ENCODE measurements at places on chromosomes 1 and 21. TPM values are rescaled to one million over a fixed set of nuclear protein-coding genes. Genes with fewer than 3 reads are reported as not detected.

GRCh38 chr1:23593042-23593521 is 33.8 kb upstream of the ID3 start:
- no peak for DNase-seq
- H3K36me3 ChIP-seq = no peaks in the 10 kb centered on the region
- H3K27ac ChIP-seq = no peak overlapping the region
- peaks cover 2% of the 10 kb centered on the region for H3K27me3 ChIP-seq
- peaks cover 44% of the 10 kb centered on the region for H3K4me1 ChIP-seq

DNA sequence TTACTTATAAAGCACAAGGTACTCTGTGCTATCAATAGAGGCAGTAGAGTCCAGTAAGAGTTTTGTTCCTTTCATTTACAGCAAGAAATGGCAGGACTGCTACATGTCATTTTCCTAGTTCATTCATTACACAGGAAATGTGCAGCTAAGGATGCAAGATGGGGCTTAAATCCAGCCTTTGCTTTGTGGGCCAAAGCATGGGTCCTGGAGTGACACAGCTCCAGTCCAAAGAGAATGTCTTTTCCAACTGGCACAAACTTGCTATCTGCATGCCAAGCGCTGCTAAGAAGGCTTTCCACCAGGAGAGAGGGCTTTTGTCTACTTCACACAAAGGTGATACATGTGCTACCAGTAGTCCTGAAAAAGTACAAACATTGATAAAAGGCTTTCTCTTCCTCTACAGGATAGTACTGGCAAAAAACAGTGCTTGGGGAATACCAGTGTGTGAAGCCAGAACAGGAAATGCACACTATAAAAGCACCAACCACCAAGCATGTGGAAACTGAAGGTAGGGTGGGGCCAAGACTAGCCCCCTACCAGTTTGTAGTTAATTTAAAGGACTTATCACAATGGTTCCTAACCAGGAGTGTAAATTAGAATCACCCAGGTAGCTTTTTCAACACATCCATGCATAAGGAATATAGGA is 68.7 kb downstream of the ARID4B start:
- H3K27me3 ChIP-seq = no peaks in the 10 kb centered on the region
- H3K36me3 ChIP-seq = peaks cover 18% of the 10 kb centered on the region
- no peak for DNase-seq
- H3K27ac ChIP-seq = peak overlapping the region; percentile 26
- H3K4me1 ChIP-seq = peaks cover 29% of the 10 kb centered on the region
- no peak overlapping the region for H3K4me3 ChIP-seq

DNA sequence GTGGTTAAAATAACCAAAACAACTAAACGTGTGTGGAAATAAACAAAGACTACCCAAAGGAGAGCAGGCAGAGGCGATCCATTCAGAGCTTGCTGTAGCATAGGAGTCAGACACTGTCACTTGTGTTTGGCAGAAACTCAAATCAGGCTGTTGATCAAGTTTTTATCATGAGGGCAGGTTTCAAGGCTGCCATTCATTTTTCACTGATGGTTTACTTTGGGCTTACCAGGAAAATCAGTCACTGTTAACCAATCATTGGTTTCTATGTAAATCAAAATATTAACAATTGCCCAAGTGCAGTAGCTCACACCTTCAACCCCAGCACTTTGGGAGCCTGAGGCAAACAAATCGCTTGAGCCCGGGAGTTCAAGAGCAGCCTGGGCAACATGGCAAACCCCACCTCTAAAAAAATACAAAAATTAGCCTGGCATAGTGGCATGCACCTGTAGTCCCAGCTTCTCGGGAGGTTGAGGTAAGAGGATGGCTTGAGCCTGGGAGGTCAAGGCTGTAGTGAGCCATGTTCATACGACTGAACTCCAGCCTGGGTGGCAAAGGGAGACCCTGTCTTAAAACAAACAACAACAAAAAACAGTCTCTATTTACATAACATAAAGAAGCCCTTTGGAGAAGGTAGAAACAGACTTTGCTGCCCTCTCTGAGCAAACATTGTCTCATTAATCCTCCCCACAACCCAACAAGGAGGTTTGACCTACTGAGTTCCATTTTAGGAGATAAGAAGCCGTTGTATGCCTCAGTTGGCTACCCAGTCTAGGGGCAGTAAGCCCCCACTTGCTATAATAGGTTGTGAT is 21.1 kb upstream of the ETS2 start:
- H3K4me3 ChIP-seq = no peak overlapping the region
- DNase-seq = no peak
- peaks cover 12% of the 10 kb centered on the region for H3K36me3 ChIP-seq

- H3K4me1 ChIP-seq = peaks cover 3% of the 10 kb centered on the region
- no peak for DNase-seq
- no peak overlapping the region for H3K4me3 ChIP-seq
- no peaks in the 10 kb centered on the region for H3K36me3 ChIP-seq
- H3K27me3 ChIP-seq = peaks cover 22% of the 10 kb centered on the region
Observed at GRCh38 chr1:154714638-154715037, 106.7 kb upstream of the ADAR start.

DNA sequence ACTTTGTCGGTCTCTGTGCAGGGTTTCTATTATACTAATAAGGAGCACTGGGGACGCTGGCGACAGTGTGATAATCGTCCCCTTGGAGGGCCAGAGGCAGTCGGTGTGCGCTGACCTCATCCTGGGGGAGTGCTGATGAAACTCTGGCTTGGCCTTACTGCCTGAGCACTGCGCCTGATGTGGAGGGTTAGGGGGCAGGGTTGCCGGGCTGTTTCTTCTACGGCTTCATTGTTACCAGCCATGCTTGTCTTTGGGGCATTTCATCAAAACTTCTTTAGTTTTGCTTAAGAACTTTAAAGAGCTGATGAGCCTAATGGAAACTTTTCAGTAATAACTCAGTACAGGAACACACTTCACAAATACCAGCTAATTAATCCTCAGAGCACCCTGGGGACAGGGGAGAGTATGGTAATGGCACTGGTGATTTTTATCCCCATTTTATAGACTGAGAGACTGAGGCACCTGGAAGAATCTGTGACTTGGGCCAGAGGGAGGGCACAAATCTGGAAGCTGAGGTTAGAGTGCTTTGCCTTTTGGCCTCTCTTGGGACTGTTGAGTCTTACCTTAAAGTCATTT is 81.8 kb downstream of the PEX14 start:
- H3K27me3 ChIP-seq = no peaks in the 10 kb centered on the region
- H3K4me3 ChIP-seq = no peak overlapping the region
- H3K27ac ChIP-seq = no peak overlapping the region
- DNase-seq = no peak
- H3K4me1 ChIP-seq = no peaks in the 10 kb centered on the region

GRCh38 chr1:228830185-228830953 is 95.1 kb downstream of the RHOU start:
- H3K27me3 ChIP-seq = peaks cover 21% of the 10 kb centered on the region
- H3K4me1 ChIP-seq = peaks cover 56% of the 10 kb centered on the region
- H3K36me3 ChIP-seq = peaks cover 1% of the 10 kb centered on the region
- no peak overlapping the region for H3K27ac ChIP-seq
- H3K4me3 ChIP-seq = no peak overlapping the region
- DNase-seq = no peak

GRCh38 chr1:152107984-152108881 is 7.0 kb downstream of the TCHH start:
- peaks cover 7% of the 10 kb centered on the region for H3K4me1 ChIP-seq
- peak overlapping the region; percentile 33 for H3K4me3 ChIP-seq
- H3K36me3 ChIP-seq = no peaks in the 10 kb centered on the region
- H3K27ac ChIP-seq = peak overlapping the region; percentile 48

DNA sequence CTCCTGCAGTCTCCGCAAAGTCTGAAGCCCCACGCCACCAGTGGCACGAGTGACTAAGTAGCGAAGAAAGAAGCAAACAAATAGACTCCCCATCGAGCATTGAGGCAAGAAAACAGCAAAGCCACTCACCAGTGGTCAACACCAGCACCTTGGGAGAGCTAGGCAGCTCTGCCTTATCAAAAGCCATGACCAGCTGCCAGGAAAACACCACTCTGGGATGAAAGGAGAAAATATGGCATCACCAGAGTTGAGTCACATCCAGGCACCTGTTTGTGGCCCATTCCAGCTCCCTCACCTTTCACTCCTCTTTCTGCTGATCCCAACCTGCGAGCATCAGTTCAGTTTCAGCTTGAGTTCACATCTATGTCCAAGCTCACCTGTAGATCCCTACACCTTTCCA is 17.2 kb downstream of the PDZK1 start:
- no peaks in the 10 kb centered on the region for H3K36me3 ChIP-seq
- peaks cover 34% of the 10 kb centered on the region for H3K4me1 ChIP-seq
- no peaks in the 10 kb centered on the region for H3K27me3 ChIP-seq
- no peak for DNase-seq

GRCh38 chr1:93658188-93658587 is 23.4 kb downstream of the BCAR3 start:
- peaks cover 9% of the 10 kb centered on the region for H3K27me3 ChIP-seq
- peaks cover 11% of the 10 kb centered on the region for H3K4me1 ChIP-seq
- no peak overlapping the region for H3K27ac ChIP-seq

DNA sequence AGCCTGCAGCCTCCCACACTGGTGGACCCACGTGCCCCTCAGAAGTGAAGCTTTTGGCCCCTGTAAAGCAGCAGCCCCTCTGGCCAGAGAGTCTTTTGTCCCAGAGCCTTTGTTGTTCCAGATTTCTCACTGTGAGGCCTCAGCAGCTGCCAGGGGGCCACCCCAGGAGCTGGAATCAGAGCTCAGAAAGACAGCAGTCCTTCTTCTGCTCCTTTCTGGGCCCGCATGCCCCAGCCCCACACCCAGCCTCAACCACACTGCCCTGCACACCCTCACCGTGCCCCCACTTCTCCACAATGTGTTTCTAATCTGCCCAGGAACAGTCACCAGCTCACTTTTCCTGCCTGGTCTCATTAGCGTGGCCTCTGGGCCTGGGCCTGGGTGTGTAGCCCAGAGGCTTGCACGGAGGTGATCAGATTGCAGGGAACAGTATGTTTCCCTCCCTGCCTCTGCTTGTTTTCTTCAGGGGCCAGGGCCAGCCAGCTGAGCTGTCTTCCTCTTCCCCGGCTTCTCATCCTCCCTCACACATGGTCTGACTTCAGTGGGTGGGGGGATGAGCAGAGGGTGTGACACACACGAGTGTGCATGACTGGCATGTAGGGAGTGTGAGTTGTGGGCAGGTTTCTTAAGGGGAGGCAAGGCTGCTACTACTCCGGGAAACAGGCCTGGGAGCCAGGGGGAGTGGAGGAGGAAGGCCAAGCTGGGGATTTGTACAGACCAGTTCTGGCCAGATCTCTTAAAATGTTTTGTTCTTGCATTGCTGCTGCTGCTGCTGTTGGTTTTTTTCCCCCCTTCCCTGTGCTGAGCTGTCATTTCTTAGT is 82.5 kb upstream of the ZNF648 start:
- no peaks in the 10 kb centered on the region for H3K36me3 ChIP-seq
- DNase-seq = no peak
- peaks cover 8% of the 10 kb centered on the region for H3K27me3 ChIP-seq
- peaks cover 32% of the 10 kb centered on the region for H3K4me1 ChIP-seq
- no peak overlapping the region for H3K4me3 ChIP-seq
- H3K27ac ChIP-seq = no peak overlapping the region

- H3K27me3 ChIP-seq = no peaks in the 10 kb centered on the region
- no peaks in the 10 kb centered on the region for H3K36me3 ChIP-seq
- DNase-seq = no peak
- H3K4me3 ChIP-seq = no peak overlapping the region
Observed at GRCh38 chr1:215397106-215397505, 170.0 kb upstream of the KCTD3 start.

DNA sequence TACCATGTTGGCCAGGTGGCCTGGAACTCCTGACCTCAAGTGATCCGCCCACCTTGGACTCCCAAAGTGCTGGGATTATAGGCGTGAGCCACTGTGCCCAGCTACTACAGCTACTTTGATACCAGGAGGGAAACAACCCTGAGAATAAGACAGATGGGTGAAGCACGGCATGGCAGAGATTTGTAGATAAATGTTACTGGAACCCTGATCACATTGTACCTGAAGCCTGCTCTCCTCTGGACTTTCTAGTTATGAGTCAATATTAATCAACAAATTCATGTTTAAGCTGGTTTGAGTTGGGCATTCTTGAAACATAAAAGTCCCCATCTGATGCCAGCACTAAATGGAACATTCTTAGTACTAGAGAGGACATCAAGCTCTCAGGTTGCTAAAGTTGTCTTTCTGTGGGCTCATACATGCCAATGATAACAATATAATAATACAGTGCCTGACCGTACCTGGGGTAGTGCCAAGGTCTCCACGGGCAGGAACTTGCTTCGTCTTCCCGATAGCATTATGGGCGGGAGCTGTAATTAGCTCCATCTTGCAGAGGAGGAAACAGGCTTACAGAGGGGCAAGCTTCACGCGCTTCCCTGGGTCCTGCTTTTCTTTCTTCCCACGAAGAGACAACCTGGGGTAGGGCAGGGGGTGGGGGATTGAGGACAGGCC is 30.7 kb upstream of the SLC19A1 start:
- no peak overlapping the region for H3K4me3 ChIP-seq
- no peaks in the 10 kb centered on the region for H3K36me3 ChIP-seq

GRCh38 chr1:205585835-205586785 is 45.7 kb downstream of the ELK4 start:
- peaks cover 6% of the 10 kb centered on the region for H3K4me1 ChIP-seq
- no peak overlapping the region for H3K4me3 ChIP-seq
- H3K36me3 ChIP-seq = no peaks in the 10 kb centered on the region
- H3K27me3 ChIP-seq = peaks cover 3% of the 10 kb centered on the region
- H3K27ac ChIP-seq = no peak overlapping the region

GRCh38 chr21:36388835-36389234 is 3.6 kb downstream of the CHAF1B start:
- no peak overlapping the region for H3K4me3 ChIP-seq
- no peaks in the 10 kb centered on the region for H3K27me3 ChIP-seq
- DNase-seq = no peak
- peaks cover 27% of the 10 kb centered on the region for H3K4me1 ChIP-seq
- H3K36me3 ChIP-seq = peaks cover 49% of the 10 kb centered on the region

- no peak overlapping the region for H3K4me3 ChIP-seq
- H3K36me3 ChIP-seq = no peaks in the 10 kb centered on the region
- no peak for DNase-seq
- H3K4me1 ChIP-seq = no peaks in the 10 kb centered on the region
- H3K27me3 ChIP-seq = no peaks in the 10 kb centered on the region
Observed at GRCh38 chr1:119380983-119381662, 12.5 kb downstream of the HAO2 start.

DNA sequence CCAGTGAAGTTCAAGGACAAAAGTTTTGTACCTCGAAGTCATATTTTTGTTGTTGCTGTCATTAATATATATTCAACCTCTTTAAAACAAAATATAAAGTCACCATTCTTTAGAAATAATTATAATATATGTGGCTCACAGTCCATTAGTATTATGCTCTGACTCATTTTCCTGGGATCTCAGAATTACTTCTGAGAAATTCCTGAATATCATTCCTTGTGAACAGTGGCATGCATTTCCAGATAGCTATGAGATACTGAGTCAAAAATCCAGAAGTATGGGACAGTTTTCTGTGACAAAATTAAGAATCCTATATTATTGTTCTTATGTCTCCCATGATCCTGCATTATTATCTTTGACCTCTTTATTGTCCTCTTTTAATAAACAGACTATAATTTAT is 13.8 kb upstream of the RGS21 start:
- no peak overlapping the region for H3K4me3 ChIP-seq
- no peaks in the 10 kb centered on the region for H3K27me3 ChIP-seq
- H3K27ac ChIP-seq = no peak overlapping the region
- H3K36me3 ChIP-seq = no peaks in the 10 kb centered on the region
- no peak for DNase-seq

GRCh38 chr1:157335056-157335455 is 196.9 kb upstream of the ETV3 start:
- no peak overlapping the region for H3K4me3 ChIP-seq
- peaks cover 33% of the 10 kb centered on the region for H3K27me3 ChIP-seq
- H3K36me3 ChIP-seq = no peaks in the 10 kb centered on the region
- no peak for DNase-seq

The NID1 gene
- 0.45 TPM for total RNA-seq

The ANKRD65 gene
- total RNA-seq = not detected

The SPRR2F gene
- total RNA-seq = not detected

The FAM167B gene
- total RNA-seq = 0.78 TPM

The KCNN3 gene
- total RNA-seq = not detected

The OR6K3 gene
- not detected for total RNA-seq

The PPFIA4 gene
- 29.3 TPM for total RNA-seq

The OR2L8 gene
- not detected for total RNA-seq

Data from activated CD4-positive, alpha-beta memory T cell treated with anti-CD3 and anti-CD28 coated beads, Interleukin-2, amount 10 ng/mL, durations not matched to agents 7 days and 5 days (primary cell).